CD4-positive, alpha-beta memory T cell (primary cell): ENCODE measurements at places on chromosomes 3 and 15. TPM values are rescaled to one million over a fixed set of nuclear protein-coding genes. Genes with fewer than 3 reads are reported as not detected.

GRCh38 chr3:116947148-116947547 lies 237.6 kb downstream of the TUSC7 start:
- no peak overlapping the region for H3K27ac ChIP-seq
- no peaks in the 10 kb centered on the region for H3K27me3 ChIP-seq
- DNase-seq: no peak

DNA sequence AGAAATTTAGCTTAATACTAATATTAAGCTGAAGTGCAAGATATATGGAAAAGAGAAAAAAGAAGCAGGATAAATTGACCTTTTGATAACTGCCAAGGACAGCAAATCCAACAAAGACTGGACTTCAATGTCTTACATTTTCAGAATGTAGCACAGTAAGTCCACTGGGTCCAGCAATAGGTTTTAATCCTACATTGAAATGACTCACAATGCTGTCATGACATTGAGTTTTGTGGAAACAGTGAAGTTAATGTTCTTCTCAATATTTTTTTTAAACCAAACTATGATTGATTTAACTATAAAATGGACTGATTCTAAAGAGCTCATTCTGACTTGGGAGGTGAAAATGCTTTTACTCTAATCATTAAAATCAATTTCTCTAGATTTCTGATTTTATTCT lies 166.6 kb upstream of the ZNF717 start:
- H3K4me1 ChIP-seq: no peaks in the 10 kb centered on the region
- no peak overlapping the region for H3K4me3 ChIP-seq

DNA sequence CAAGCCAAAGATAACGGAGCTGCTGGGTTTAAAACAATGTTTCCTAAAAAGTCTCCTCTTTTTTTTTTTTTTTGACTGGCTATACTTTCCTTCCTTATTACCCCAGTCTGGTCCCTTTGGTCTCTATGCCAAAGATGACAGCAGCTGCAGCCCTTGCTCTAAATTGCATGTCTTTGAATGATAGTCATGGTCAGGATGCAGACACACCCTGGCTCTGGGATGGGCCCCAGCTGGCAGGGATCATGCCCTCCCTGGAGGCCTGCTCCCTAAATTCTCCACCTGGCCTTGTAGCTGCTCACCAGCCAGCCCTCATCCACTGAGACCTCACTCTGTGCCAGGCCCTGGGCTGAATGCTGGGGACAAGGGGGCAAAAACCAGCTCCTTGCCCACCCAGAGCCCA lies 95.8 kb downstream of the MESD start:
- H3K36me3 ChIP-seq: no peaks in the 10 kb centered on the region
- DNase-seq: no peak
- no peak overlapping the region for H3K27ac ChIP-seq
- no peak overlapping the region for H3K4me3 ChIP-seq
- H3K27me3 ChIP-seq: no peaks in the 10 kb centered on the region
- H3K4me1 ChIP-seq: no peaks in the 10 kb centered on the region

DNA sequence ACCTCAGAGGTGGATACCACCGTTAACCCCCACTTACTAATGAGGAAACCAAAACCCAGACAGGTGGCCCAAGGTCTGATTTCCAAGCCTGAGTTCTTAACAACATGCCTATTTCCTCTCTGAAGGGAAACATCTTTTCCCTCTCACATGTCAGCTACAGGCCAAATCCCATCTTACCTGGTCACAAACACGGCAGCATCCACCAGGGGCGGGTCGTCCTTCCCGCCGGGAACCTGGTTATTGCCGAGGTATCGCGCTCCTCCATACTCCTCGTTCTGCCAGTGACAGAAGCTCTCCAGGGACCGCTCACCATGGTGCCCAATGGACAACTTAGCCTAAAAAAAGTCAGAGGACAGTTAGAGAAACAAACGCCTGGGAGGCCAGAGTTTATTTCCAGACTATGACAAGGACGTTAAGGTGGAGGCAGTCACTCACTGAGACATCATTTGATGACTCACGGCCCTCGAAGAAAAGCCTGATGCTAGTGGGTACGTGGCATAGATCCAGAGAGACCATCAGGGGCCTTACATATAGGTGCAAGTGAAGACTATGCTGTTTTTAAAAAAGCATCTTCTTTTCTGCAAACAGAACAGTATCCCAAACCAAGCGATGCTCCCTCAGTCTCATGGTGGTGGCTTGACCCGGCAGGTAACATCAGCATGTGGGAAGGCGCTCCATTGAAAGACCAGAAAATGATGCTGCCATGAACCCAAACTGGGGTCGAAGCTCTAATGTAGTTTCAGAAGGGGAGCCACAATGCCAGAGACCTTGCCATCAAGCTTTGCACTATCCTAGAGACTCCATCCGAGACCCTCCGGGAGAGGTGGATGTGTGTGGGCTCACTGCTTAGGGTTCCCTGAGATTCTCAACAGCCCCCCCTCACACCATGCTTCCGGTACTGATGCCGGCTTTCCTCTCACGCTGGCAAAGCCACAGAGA lies 80.2 kb downstream of the ADAMTS17 start:
- no peak overlapping the region for H3K4me3 ChIP-seq
- H3K27me3 ChIP-seq: no peaks in the 10 kb centered on the region
- no peaks in the 10 kb centered on the region for H3K4me1 ChIP-seq
- DNase-seq: no peak
- H3K36me3 ChIP-seq: no peaks in the 10 kb centered on the region

DNA sequence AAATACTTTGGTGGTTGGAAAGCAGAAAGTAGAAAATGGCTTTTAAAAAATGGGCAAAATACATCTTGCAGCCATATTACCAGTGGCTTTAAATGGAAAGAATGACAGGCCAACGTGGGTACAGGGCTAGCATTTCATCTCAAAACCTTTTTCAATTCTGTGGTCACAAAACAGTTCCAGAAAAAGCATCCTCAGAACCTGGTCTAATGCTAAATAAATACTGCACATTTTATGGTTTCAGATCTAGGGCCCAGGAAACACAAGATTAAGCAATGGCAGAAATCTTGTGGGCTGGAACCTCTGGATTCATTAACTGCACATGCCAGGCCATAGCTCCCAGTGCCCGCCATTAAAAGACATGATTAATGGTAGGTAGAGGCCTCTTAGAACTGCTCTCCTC lies 470.2 kb upstream of the RASGRP1 start:
- no peak overlapping the region for H3K27ac ChIP-seq
- no peaks in the 10 kb centered on the region for H3K36me3 ChIP-seq
- H3K27me3 ChIP-seq: no peaks in the 10 kb centered on the region
- H3K4me3 ChIP-seq: no peak overlapping the region
- DNase-seq: no peak

GRCh38 chr3:156135921-156136638 lies 15.7 kb downstream of the KCNAB1 start:
- no peak overlapping the region for H3K27ac ChIP-seq
- H3K4me3 ChIP-seq: no peak overlapping the region
- H3K36me3 ChIP-seq: no peaks in the 10 kb centered on the region
- DNase-seq: no peak
- no peaks in the 10 kb centered on the region for H3K4me1 ChIP-seq
- no peaks in the 10 kb centered on the region for H3K27me3 ChIP-seq

- no peak for DNase-seq
- H3K4me1 ChIP-seq: no peaks in the 10 kb centered on the region
- H3K27ac ChIP-seq: no peak overlapping the region
- H3K36me3 ChIP-seq: no peaks in the 10 kb centered on the region
- no peak overlapping the region for H3K4me3 ChIP-seq
These were observed 181.7 kb downstream of the BBX start for GRCh38 chr3:107704477-107704876.

- no peaks in the 10 kb centered on the region for H3K27me3 ChIP-seq
- H3K4me3 ChIP-seq: no peak overlapping the region
- no peak overlapping the region for H3K27ac ChIP-seq
- no peaks in the 10 kb centered on the region for H3K36me3 ChIP-seq
- H3K4me1 ChIP-seq: no peaks in the 10 kb centered on the region
- no peak for DNase-seq
These were observed 418.5 kb downstream of the NSUN3 start for GRCh38 chr3:94481226-94481898.

DNA sequence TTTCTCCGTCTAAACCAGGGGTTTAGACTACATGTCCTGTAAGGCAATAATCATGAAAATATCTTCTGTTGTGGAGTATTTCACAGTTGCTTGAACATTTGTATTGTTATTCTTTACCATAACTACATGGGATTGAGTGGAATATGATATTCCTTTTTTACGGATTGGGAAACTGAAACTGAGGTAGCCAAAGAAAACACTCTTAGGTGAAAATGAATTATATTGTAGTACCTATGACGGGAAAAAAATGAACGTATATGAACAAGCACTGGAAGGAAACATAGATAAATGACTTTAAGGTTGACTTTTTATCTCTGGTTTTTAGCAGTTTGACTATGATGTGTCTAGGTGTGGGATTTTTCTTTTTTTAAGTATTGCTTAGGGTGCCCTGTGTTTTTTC lies 35.6 kb downstream of the MAP2K1 start:
- no peak overlapping the region for H3K4me3 ChIP-seq
- H3K27ac ChIP-seq: no peak overlapping the region
- no peaks in the 10 kb centered on the region for H3K36me3 ChIP-seq
- no peak for DNase-seq

DNA sequence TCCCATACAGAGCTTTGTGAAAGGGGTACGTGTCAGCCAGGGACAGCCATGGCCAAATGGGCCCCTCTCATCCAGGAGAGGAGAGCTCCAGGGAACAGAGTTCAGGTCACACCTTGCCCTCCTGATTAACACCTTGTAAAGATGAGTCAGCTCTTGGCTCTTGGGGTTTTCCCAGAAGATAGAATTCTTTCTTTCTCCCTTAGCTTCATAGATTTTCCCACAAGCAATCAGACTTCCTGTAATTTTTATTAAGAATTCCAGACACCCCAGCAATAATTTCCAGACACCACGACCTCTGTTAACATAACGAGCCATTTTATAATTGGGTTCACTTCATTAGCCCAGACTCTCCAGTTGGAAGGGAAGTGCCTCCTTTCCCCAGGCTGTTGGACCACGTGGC lies 86.4 kb downstream of the LRTM1 start:
- H3K4me3 ChIP-seq: no peak overlapping the region
- no peaks in the 10 kb centered on the region for H3K4me1 ChIP-seq

DNA sequence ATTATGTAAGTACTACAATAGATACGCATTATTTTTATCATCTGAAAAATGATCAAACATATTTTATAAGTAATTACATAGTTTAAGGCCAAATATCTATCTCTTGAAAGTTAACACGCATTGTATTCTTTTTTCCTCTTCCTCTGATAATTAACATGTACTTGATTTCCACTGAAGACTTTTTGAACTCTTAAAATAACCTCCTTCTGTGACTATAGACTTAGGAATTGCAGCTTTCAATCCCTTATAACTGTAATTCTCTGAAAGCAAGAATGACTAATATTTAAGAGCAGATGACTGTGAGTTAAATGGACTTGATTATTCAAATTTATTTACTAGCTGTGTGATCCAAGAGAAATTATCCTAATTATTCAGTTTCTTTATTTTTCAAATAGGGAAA lies 730.6 kb upstream of the NECTIN3 start:
- H3K4me3 ChIP-seq: no peak overlapping the region
- no peak for DNase-seq
- H3K27ac ChIP-seq: no peak overlapping the region
- H3K27me3 ChIP-seq: no peaks in the 10 kb centered on the region

The ISG20 gene
- total RNA-seq: 144 TPM
